ENCODE measurements at places on chromosomes 1 and 21.

DNA sequence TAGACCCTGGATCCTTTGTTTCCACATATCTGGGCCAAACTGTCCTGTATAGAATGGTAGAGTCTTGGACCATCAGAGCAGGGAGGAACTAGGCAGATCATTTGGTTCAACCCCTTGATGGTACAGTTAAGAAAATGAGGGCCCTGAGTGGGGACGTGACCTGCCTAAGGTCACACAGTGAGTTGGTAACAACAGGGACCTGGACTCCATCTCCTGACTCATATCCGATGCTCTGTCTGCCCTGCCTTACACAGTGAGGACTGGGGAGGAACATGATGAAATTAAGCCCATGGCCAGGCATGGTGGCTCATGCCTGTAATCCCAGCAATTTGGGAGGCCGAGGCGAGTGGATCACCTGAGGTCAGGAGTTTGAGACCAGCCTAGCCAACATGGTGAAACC lies 440.2 kb downstream of the PTPRU start:
- DNase-seq = no peak

GRCh38 chr1:111873460-111874030 lies 115.9 kb downstream of the KCND3 start:
- no peak for DNase-seq

DNA sequence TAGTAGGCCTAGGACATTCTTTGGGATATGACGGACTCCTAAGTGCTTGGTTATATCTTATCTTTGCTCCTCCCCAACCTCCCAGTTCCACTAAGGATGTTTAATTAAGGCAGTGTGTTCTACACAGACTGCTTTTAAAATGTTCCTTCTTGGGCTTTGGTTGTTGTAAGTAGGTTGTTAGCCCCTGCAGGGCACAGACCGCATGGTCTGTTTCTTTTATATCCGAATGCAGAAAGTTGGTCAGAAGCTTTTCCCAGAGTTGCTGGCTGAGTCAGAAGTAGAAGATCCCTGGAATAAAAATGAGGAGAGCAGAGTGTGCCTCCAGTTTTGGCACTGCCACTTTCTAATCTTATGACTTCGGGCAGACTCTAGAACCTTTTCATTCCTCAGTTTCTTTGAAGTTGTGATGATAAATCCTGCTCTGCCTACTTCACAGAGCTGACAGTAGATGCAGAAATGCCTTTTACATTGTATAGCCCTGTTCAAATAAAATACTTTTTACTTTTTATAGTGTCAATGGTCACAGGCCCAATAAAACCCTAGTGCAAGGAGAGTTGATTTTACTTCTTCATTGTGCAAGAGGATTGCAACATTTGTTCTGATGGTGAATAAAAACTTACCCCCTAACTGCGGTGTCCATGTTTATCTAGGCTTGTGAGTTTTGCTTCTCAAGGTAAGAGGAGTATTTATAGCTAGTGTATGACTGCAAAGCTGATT lies 18.4 kb downstream of the FMN2 start:
- no peak for DNase-seq

GRCh38 chr1:44786138-44786840 lies 1.7 kb downstream of the BEST4 start:
- DNase-seq = peak; percentile 80

GRCh38 chr1:241266121-241266520 lies 90.9 kb downstream of the RGS7 start:
- DNase-seq = no peak

GRCh38 chr21:15289896-15290841 lies 225.4 kb upstream of the NRIP1 start:
- peak; percentile 86 for DNase-seq

DNA sequence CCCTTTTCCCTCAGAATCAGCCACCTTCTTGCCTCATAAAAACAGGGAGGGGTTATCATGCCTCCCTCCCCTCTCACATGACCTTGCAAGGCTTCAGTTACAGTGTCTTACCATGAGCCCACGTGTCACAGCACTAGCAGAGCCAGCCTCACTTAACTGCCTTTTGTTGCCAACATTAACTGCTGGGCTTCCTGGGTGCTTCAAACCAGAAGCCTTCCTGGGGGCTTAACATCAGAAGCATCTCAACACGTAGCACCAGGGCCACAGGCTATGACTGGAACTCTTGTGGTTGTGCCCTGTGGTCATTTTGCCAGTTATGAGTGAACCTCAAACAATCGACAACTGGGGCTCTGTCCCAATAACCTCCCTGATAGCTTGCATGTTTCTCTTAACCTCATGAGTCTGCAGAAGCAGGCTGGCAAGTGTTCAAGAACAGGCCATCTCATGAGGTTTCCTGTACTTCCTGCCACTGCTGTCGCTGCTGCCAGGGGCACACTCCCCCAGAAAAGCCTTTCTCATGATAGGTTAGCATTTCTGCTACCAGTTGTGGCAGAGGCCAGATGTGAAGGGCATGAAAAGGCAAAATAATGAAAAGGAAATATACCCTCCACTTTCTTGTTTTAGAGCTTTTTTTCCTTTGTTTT lies 132.2 kb downstream of the GLUL start:
- DNase-seq = peak; percentile 30

- no peak for DNase-seq
These were observed 2.7 kb upstream of the VANGL2 start for GRCh38 chr1:160397651-160398050.

- no peak for DNase-seq
These were observed 12.5 kb downstream of the CAPN8 start for GRCh38 chr1:223653015-223653414.

GRCh38 chr1:234536741-234537140 lies 57.8 kb upstream of the TARBP1 start:
- no peak for DNase-seq

- DNase-seq = no peak
These were observed 158.8 kb downstream of the TOMM20 start for GRCh38 chr1:234969581-234970400.

- DNase-seq = no peak
These were observed 94.0 kb downstream of the DMRTB1 start for GRCh38 chr1:53552981-53553733.

- DNase-seq = no peak
These were observed 92.3 kb downstream of the BEND5 start for GRCh38 chr1:48684381-48684780.

DNA sequence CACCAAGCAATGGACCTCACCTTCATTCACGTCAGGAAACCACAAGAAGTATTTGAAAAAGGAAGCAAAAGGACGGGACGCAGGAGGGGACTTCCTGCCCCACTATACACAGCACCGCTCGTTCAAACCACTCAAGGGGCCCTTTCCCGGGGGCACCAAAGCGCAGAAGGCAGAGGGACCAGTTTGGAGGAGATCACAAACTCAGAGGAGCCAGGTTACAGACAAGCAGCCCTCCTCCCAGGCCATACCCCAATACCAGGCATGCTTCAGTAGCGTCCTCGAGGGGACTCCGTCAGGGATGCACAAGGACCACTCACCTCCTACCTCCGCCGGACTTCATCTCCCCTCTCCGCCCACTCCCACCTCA lies 685 bp downstream of the CRTC2 start:
- no peak for DNase-seq

All from left colon (tissue), 2 donors.